HT1080 (cell line): ENCODE measurements at places on chromosomes 7 and 10.

DNA sequence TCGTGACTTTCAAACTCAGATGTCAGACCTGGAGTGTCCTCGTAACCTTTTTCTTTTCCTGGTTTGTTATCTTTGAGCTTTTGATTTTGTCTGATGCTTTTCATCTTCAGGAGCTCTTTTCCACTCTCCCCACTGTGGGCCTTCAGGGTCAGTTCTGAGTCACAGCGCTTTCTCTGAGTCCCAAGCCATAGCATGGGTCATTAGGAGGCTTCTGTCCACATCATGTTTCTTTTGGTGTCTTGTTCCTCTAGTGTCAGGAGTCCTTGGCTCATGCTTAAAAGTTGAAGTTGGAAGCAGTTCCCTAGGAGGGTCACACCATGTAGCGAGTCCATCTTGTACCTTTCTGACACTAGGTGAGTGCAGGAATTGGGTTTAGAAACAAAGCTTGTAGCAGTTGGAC is 40.3 kb downstream of the DAGLB start:
- DNase-seq, result no peak

GRCh38 chr7:112201411-112201810 is 4.8 kb downstream of the DOCK4 start:
- peak; percentile 80 for DNase-seq

GRCh38 chr7:80722616-80723195 is 84.3 kb downstream of the CD36 start:
- peak; percentile 99 for DNase-seq

- DNase-seq, result no peak
These were observed 104.4 kb upstream of the C1GALT1 start for GRCh38 chr7:7077945-7078344.

GRCh38 chr10:78301891-78302738 is 268.5 kb downstream of the RPS24 start:
- no peak for DNase-seq

- peak; percentile 31 for DNase-seq
These were observed 928.7 kb downstream of the IPMK start for GRCh38 chr10:57338823-57339558.

GRCh38 chr7:92634924-92635519 is 44.8 kb upstream of the FAM133B start:
- peak; percentile 87 for DNase-seq

DNA sequence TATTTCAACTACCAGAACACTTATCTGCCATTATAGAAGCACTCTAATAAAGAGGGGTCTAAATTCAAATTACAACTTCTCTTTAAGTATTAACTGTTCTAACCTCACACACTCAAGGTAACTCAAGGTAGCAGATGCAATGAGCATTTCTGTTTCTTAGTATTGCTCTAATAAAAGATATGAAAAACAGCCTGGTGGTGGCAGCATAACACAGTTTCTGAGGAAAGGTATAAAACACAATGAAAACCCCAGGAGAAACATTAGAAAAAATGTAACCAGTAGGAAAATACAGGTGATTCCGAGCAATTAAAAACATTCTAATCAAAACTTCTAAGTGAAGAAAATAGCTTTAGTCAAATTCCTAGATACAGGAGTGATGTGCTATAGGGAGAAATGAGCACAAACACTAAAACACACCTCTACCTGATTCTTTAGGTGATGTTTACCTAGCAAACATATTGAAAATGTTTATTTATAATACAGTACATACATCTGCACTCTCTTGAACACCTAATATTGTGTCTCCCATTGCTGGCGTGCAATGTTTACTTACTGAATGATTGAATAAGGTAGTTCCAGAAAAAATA is 3.5 kb downstream of the MKRN1 start:
- DNase-seq, result peak; percentile 48

- no peak for DNase-seq
These were observed 243.3 kb upstream of the CELF2 start for GRCh38 chr10:10774416-10774815.

GRCh38 chr7:38178695-38179344 is 775 bp downstream of the STARD3NL start:
- no peak for DNase-seq

DNA sequence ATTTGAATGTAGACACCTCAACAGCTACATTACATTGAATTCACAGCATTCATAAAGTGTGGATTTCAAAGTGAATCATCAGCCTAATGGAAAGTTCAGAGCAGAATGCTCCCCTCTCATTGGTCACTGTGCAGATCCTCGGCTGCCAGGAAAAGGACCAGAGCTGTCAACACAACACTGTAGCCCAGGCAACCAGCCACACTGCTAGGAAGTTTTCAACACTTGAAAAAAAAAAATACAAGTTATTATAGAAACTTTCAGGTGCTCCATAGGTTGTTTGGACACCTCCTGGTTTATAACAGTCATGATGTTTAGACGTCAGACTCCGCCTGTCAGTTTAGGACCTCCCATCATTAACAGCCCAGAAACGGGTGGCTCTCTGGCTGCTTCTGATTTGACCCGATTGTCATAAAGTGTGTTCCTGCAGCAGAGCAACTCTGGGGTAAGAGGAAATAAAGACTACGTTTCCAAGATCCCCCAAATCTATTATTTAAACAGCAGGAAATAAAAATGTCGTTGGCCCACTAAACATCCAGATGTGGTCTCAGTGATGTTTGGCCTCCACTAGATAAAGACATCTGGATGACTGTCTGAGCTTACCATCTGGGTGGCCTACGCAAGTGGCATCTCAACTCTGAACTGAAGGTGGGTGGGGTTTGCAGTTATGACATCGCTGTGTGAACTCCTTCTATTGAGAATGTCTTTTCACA is 117.4 kb downstream of the CABCOCO1 start:
- DNase-seq, result peak; percentile 80

- no peak for DNase-seq
These were observed 84.9 kb downstream of the TCERG1L start for GRCh38 chr10:131226446-131227162.

GRCh38 chr10:131184503-131184902 is 127.0 kb downstream of the TCERG1L start:
- no peak for DNase-seq

DNA sequence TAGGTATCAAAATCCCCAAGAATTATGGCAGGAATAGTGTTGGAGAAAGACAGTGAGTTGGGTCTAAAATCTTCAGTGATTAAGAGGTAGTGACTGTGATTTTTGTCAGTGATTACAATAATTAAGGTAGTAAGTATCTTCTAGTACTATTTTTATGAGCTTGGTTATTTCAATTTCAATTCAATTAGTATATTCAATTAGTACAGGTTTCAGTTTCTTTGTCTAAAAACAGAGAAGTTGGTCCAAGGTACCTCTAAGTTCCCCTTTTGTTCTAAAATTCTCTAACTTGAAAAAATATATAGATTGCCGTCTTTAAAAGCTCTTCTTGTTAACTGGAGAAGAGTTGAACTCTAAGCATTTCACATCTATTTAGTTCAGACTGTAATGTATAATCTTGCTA is 82.9 kb downstream of the OTUD1 start:
- no peak for DNase-seq

GRCh38 chr10:80894311-80894791 is 356.6 kb downstream of the SH2D4B start:
- no peak for DNase-seq

DNA sequence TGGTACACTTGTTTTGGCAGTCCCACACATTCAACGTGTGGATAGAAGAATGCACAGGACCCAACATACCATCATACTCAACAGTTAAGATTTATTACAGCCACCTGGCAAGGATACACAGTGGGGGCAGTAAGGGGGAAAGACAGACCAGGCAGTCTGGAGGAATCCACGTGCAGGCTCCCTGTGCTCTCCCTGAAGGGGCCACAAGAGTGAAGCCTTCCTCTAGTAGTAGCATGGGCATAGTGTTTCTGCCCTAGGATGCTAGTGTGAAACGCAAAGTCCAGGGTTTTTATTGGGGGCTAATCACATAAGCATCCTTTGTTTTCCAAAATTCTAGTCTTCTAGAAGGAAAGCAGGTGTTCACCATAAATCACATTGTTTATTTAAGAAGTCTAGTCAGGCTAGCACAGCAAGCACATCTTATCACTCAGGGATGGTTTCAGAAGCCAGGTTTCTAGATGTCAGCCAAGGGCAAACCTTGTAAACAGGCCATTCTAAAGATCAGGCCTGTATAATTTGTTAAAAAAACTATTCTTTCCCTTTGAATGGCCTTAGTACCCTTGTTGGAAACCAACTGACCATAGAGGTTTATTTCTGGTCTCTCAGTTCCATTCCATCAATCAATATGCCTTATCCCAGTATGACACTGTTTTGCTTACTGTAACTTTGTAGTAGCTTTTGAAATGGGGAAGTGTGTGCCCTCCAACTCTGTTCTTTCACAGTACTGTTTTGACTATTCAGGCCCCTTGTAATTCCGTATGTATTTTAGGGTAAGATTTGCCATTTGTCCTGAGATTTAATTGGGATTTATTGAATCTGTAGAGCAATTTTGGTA is 12.4 kb upstream of the TFAM start:
- no peak for DNase-seq

DNA sequence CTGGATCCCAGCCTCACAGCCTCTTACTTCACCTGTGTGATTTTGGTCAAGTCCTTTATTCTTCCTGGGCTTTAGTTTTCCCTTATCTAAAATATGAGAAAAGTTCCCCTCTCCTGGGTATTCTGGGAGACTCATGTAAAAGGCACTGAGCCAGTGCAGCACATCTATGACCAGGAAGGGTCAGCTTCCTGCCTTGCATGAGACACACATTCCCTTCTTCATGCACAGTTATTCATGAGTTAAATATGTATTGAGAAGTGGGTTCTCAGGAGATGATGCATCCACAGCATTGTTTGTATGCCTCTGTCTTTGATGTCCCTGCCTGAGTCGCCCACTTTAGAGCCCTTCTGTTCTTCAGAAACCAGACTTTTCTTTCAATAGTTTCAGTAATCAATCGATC is 33.3 kb downstream of the EGFR start:
- peak; percentile 88 for DNase-seq

- no peak for DNase-seq
These were observed 77.9 kb downstream of the CARD11 start for GRCh38 chr7:2965745-2966270.

DNA sequence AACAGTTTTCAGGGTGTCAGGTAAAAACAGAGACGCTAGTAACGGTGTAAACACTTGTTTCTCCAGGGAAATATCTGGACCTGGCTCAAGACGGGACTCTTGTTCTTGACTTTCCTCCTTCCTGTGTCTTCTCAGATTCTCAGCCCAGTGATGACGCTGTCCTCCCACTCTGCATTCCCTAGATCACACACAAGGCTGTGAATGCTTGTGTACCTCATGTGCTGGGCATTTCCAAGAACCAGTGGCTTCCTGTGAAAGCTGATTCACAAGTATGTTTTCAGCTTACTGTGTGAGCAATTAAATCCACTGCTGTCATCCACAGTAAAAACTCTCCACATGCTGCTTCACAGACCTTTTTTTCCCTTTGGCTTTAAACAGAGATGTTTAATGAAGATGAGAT is 193.8 kb upstream of the DPP6 start:
- no peak for DNase-seq

DNA sequence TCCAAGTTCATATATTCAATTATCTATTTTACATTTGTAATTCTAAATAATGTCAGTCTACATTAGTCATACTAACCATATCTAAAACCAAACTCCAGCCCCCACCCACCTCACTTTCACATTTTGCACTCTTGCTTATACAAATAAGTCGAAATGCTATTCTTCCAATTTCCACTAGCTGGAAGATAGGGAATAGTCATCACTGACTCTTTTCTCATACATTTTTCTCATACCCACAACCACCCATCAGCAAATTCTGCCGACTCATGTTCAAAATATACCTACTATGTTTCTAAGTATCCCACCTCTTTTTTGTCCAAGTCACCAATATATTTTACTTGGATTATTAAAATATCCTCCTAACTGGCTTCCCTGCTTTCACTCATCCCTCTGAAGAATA is 93.2 kb upstream of the DGKB start:
- DNase-seq, result peak; percentile 25

- no peak for DNase-seq
These were observed 186.2 kb downstream of the ELFN1 start for GRCh38 chr7:1856161-1856887.

- no peak for DNase-seq
These were observed 178.3 kb downstream of the PTN start for GRCh38 chr7:137165241-137165640.

DNA sequence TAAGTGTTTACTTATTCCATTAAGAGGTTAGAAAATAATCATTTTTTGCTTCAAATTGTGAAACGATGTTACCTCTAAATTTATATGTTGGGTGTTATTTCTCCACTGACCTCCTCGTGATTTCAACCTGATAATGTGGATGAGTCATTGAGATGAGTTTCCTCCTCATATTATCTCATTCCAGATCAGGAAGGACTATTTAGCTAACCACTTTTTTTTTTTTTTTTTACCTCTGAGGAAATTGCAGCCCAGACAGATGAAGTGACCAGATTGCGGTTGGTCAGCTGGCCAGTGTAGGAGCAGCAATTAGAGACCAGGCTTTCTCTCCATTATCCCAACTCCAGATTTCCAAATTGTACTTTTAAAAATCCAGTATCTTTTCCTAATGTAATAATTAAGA is 248.7 kb downstream of the FZD1 start:
- peak; percentile 57 for DNase-seq

- no peak for DNase-seq
These were observed 45.6 kb downstream of the FEZF1 start for GRCh38 chr7:122258971-122259370.

DNA sequence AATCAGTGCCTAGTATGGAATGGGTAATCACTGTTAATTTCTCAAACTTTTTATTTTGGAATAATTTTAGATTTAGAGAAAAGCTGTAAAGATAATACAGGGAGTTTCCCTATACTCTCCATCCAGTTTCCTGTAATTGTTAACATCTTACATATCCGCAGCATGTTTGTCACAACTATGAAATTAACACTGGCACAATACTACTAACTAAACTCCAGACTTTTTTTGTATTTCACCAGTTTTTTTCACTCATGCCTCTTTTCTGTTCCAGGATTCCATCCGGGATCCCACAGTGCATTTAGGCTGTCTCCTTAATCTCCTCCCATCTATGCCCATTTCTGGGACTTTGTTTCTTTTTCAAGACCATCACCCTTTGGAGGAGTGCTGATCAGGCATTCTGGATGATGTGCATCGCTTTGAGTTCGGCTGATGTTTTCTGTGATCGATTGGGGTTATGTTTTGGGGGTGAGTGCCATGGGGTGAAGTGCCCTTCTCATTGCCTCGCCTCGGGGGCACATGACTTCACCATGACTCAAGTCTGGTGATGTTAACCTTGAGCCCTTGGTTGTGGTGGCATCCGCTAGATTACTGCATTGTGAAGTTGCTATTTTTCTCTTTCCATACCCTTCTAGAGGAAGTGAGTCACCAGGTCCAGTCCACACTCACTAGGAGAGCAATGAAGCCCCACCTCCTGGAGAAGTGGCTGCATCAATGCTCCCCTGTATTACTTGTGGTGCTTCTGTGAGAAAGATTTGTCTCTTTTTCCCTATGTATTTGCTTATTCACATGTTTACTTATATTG is 43.9 kb upstream of the GRB10 start:
- DNase-seq, result peak; percentile 98
